ENCODE measurements at places on chromosomes 3 and 15.

- DNase-seq = no peak
Measured at GRCh38 chr3:1117843-1118473, 25.1 kb downstream of the CNTN6 start.

DNA sequence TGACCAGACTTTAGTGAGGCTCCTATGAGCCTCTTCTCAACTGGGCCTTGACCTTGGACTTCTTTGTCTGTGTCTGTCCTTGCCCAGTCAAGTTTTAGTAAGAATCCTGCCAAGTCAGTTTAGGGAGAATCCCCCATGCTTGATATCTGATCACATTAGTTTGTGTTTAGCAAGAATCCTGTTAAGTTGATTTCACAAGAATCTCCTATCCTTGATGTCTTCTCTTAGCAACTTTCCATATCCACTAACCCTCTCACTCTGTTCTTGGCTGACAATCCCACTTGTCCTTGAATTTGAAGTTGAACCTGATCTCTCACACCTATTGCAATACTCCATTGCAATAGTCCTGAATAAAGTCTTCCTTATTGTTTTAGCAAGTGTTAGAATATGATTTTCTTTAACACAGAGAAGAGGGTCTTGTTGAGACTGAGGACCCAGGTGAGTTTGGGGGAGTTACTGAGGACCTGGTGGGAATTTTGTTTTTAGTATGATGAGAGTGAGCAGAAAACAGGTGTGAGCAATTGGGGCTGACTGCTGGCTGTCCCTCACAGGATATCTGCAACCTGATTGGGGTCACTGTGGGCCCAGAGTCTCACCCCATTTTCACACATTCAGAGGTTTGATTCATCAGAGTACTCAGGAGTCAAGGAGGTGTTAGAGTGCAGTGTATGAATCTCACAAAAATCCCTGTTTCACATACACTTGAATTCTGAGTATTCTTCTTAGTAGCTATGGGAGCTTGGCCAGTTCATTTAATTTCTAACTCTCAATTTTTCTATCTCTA, 39.9 kb upstream of the TNFAIP8L3 start:
- no peak for DNase-seq

GRCh38 chr3:56702490-56703315, 19.6 kb upstream of the TASOR start:
- DNase-seq = peak; percentile 62

- DNase-seq = no peak
Measured at GRCh38 chr15:100588638-100589242, 13.2 kb downstream of the LINS1 start.

DNA sequence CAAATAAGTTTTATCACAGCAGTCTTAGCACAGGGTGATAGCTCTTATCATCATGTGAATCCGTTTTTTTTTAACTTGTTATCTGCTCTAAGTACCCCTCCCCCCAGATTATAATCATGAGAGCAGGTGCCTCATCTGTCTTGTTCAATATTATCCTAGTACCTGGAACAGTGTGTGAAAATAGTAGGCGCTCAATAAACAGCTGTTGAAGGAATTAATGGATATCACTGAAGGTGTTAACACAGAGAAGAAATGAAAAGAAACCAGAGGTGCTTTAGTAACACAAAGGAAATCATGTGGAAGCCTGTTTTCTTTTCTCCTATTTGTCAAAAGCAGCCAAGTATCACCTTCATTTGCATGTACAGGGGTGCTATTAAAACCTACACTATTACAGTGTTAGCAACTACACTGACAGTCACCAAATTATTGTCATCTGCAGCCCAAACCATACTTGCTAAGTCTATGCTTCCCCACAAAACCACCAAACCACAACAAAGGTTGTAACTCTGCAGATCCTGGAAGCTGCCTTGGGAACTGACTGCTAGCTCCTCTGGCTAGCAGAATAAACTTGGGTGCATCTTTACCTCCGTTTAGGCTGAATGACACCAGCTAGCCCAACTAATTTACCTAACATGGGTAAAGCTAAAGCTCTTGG, 2.9 kb downstream of the XPC start:
- DNase-seq = no peak

- no peak for DNase-seq
Measured at GRCh38 chr3:194702545-194702944, 16.9 kb downstream of the FAM43A start.

GRCh38 chr3:182913889-182914288, 66.4 kb downstream of the DCUN1D1 start:
- no peak for DNase-seq

DNA sequence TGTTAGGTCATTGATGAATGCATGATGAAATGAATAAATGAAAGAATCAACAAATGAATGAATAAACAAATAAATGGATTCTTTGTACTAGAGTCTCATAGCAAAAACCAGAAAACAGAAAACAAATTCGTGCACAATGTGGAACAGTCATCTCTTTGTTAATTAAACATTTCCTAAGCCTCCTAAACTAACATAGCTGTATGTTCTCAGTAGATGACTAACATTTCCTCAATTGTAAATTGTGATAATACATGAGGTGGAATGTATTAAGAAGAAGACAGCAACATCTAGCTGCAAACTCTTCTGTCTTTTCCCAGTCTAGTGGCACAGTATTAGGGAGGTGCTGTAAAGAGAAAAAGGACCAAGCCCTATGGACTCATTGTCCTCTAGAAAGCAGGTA, 1021.0 kb downstream of the MCTP2 start:
- DNase-seq = no peak

GRCh38 chr3:169227911-169228310, 435.6 kb downstream of the MECOM start:
- no peak for DNase-seq

GRCh38 chr3:46440531-46441294, 24.0 kb downstream of the LTF start:
- DNase-seq = no peak

DNA sequence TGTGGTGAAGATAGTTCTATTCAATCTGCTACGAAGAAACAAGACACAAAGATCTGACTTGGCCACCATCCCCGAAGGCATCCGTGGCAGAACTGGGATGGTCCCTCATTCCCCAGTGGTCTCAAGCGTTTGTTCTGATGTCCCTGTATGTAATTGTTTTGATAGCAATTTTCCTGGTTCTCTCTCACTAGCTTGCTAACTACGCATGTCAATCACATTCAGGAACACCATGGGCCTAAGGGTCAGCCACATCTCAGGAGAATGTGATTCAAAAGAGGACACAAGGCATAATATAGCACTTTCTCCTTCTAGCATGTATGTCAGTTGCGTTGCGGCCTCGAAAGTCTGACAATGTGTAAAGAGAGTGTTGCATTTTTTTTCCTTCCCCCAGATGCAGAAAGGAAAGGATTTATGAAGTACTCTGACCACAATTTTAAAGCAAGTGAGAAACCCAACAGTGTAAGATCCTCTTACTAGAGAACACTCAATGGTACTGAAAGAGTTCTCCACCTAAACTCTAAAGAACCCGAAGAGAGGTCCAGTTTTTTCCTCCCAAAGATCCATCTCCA, 32.0 kb upstream of the TCF12 start:
- DNase-seq = no peak

GRCh38 chr3:116423374-116423773, 21.9 kb downstream of the LSAMP start:
- no peak for DNase-seq
